Suppressor macrophage (primary cell): ENCODE measurements at places on chromosomes 3 and 15.
A peak's percentile ranks its signal among the peaks of the same experiment; 100 is the strongest.

GRCh38 chr3:20043396-20043795 is 3.1 kb downstream of the KAT2B start:
- peak; percentile 76 for DNase-seq

- no peak for DNase-seq
Measured at GRCh38 chr15:100256101-100256969, 85.4 kb downstream of the ADAMTS17 start.

GRCh38 chr15:60720493-60721256 is 241.7 kb upstream of the ICE2 start:
- DNase-seq = no peak

GRCh38 chr3:189902230-189903186 is 218.2 kb downstream of the P3H2 start:
- no peak for DNase-seq

- no peak for DNase-seq
Measured at GRCh38 chr3:37689645-37690356, 171.9 kb upstream of the CTDSPL start.

DNA sequence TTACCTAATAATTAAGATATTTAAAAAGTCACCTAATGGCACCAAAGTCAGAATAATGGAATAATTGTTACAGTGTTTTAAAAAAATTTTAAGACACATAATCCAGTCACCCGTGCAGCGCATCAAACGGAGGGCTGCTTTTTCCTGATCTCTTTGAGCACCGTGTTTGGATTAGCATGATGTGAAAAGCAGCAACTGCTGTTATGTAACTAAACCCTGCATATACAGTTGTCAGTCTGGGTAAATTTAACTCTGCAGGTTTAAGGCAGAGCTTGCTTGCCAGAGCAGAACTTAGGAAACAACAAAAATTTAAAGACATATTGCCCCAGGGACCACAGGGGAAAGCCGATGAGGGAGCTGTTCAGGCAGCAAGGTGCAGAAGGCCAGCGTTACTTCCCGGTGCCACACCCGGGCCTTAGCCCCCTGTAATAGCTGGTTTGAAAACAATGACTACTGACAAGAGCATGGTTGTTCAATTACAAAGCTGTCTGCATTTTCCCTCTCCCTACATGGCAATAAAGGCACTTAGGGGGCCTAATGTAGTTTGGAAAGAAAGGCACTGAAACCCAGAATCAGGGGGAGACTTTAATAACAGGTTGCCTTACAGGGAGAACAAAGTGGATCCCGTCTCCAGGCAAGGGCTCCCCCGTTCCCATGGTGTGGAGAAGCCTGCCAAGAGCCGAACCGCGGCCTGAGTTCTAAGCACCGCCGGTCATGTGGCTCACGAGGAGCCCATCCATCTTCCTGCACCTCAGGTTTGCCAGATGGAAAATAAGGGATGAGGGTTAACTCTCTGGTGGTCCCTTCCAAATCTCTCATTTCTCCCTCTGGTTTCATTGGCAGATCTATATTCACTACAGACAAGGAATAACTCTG is 32.2 kb downstream of the RORA start:
- no peak for DNase-seq

GRCh38 chr15:31485911-31486461 is 159.4 kb downstream of the KLF13 start:
- DNase-seq = no peak

- no peak for DNase-seq
Measured at GRCh38 chr3:124059580-124059979, 67.7 kb upstream of the ROPN1 start.

GRCh38 chr3:129684270-129684669 is 77.8 kb upstream of the PLXND1 start:
- no peak for DNase-seq

GRCh38 chr15:38819387-38819950 is 254.9 kb upstream of the RASGRP1 start:
- DNase-seq = no peak

GRCh38 chr3:195172896-195173295 is 98.1 kb downstream of the XXYLT1 start:
- DNase-seq = no peak

GRCh38 chr3:34260271-34261000 is 462.0 kb downstream of the PDCD6IP start:
- peak; percentile 73 for DNase-seq

DNA sequence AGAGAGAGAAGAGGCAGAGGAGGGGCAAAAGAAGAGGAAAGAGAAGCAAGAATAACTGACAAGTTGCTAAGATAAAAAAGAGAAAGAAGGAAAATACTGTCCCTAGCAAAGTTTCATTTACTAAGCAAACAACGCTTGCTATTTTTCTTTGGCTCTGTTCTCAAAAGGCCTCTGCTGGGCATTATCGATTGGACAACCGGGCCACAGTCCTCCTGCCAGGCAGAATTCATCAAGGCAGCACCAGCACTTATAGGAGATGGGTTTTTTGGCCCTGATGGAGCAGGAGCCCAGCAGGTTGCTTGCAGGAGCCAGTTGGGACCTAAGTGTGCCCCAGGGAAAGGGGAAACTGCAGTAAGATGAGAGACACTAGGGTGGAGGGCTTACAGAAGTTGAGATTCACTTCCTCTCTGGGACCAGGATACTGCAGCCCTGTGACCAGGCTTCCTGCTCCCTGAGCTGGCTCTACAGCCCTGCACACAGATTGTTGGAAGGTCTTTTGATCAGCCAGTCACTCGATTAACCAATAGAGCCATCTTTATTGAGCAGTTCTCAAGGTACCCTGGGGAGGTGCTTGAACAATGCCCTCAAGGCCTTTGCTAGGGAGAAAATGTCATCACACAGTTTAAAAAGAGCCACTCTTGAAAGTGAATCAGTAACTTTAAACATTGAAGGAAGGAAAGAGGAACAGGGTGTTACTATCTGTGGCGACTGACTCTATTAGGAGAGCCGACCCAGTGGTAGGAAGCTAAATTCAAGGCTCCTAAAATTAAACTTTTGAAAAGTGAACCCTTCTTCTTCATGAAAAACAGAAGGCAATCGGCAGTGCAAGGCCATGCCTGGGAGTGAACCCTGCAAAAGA is 28.8 kb upstream of the GLCE start:
- peak; percentile 68 for DNase-seq

- DNase-seq = no peak
Measured at GRCh38 chr3:123520656-123521055, 64.2 kb downstream of the HACD2 start.

- DNase-seq = no peak
Measured at GRCh38 chr15:78130466-78131294, 565 bp downstream of the CIB2 start.

GRCh38 chr3:111072031-111072921 is 660 bp downstream of the NECTIN3 start:
- peak; percentile 28 for DNase-seq

GRCh38 chr3:1214933-1215332 is 122.1 kb downstream of the CNTN6 start:
- no peak for DNase-seq

DNA sequence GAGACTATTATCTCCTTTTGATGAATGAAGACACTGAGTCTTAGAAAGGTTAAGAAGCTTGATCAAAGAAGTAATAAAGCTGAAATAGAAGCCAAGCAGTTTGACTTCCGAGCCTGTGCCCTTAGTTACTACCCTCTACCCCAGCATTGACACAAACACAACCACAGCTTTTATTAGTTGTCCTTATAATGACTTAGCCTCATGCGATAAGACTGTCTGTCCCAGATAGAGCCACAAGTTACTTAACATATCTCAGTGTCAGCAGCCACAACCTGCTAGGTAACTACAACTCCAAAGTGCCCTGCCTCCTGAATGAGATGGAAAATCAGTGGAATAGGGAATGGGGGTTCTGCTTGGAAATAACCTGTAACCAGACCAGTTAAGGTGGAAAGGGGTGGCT is 781.6 kb upstream of the CFAP20DC start:
- no peak for DNase-seq

GRCh38 chr15:49215768-49216739 is 46.0 kb downstream of the GALK2 start:
- no peak for DNase-seq

DNA sequence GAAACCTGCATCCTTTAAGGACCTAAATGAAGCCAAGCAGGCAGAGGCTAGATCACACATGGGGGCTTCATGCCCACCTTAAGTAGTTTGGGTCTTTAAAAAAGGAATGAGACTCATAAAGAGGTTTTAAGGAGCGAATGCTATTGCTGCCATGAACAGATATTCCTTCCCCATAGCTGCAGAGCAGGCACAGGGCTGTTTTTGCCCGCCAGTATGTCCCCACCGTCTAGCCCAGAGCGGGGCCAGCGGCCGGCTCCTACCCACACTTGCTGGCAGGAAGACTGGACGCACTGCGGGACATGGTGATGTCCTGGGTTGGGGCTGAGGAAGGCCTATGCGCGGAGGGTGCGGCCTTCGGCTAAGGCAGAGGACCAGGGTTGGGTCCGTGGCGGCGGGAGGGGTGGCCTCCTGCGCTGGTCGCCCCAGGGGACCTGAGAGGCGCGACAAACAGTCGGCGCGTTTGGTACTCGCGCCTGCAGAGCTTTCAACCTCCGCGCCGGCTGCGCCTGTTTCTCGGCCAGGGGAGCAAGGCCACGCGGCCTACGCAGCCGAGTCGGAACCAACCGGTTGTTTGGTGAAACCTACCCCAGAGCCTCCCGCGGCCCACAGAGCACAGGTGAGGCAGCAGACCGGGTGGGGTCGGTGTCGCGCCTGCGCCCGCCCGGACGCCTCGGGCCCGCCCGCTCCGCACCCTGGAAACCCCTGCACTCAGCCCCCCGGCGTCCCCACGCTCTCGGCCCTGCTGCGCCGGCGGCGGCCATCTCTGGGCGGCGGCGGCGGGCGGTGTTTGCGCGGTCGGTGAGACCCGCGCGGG is at the start of gene FAIM:
TSS of gene FAIM (plus strand) at position 450 of the 814 bp plus-strand sequence. CDS start 10,956 bp downstream, outside the sequence.
- DNase-seq = peak; percentile 74

GRCh38 chr3:131079086-131079485 is 52.4 kb downstream of the NEK11 start:
- no peak for DNase-seq

DNA sequence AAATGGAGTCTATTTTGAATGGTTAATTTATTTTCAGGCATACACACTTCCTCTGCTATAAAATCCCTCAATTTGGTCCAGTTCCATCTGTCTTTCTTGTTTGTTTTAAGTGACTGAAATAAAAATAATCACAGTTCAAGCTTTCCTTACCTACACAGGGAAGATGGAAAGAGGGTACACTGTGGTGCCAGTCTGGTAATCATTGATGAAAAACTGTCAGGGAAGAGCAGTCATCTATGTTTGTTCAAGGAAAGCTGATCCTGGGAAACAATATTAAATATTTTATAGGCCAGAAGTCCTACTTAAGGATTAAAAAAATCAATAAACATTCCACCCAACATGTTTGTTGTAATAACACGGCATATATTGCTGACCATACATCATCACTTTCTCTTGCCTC is 115.2 kb upstream of the KCNMB2 start:
- DNase-seq = no peak

DNA sequence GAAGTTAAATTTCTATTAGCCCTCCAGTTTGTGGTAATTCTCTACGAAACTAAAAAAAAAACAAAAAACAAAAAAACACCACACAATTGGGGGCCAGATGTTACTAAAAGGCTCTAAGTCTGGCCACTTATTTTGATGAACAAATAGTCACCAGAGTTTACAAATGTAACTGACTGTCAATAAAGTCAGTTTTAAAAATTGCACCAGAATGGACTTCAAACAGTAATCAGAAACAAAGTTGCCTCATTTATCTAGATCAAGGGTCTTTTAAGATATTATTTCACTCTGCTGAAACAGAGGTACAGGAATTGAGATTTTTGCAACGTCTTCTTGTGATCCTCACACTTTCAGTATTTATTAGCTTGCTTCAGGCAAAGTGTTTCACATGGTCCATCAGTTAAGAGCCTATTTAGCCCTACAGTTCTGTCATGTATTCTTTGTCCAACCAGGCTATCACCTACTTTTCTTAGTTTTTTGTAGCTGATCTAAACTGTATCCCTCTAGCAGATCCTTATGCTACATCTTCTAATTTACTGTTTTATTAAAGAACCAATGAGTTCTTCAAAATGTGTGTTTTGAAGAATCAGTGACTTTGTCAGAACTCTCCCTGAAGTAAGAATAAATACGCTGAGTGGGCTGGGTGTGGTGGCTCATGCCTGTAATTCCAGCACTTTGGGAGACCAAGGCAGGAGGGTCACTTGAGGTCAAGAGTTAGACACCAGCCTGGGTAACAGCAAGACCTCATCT is 74.7 kb downstream of the ANKRD28 start:
- DNase-seq = no peak

- DNase-seq = no peak
Measured at GRCh38 chr3:194034346-194035336, 101.3 kb upstream of the HES1 start.

DNA sequence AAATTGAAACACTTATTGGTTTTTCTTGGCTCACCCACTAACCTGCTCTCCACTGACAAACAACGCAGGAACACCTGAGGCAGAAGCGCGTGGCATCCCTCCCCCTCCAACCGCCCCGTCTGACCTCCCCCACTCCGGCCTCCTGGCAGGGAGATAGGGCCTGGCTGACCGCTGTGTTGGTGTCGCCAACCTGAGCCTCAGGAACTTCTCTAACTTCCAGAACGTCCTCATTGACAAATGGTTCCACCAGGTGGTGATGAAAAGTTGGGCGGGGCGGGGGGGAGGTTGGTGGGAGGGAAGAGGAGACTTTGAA is 22.8 kb downstream of the IL17RD start:
- DNase-seq = no peak

DNA sequence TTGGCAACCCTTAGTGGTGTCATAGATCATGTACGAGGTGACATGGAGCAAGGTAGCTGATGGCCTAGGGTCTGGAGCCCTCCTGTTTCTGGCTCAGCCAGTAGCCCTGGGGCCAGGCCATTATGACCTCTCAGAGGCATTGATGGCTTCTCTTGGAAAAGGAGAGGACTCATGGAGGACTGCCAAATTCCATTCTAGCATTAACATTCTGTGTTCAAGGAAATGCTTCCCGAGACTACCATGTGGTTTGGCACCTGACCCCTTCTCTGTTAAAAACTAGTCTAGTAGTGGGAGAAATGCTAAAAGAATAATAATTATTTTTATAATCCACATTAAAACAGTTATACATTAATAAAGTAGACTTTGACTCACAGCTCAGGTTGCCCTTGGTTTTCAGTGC is 40.2 kb upstream of the ADAMTSL3 start:
- DNase-seq = no peak

GRCh38 chr15:76823890-76824289 is 81.2 kb downstream of the SCAPER start:
- no peak for DNase-seq

DNA sequence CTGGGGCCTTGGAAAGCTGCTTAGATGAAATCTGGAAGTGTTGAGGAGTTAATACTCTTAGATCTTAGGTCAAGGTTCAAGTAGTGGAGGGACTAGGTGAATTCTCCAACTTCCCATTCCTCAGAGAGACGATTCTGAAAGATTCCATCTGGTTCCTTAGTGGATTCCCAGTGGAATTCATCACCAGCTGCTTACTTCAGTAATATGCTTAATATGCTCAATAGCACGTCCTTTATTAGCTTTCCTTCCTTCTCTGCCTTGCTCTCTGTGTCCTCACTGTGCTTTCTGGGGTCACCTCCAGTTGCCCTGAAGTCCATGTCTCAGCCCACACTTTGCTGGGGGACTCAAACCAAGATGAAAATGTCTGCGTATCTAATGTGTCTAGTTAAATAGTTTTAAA is 31.0 kb downstream of the CEP63 start:
- DNase-seq = no peak

- DNase-seq = no peak
Measured at GRCh38 chr3:132817646-132818177, 95.5 kb upstream of the NPHP3 start.
